ENCODE measurements at places on chromosomes 1 and 21.

- no peak for DNase-seq
Observed at GRCh38 chr1:12152113-12152891, 14.5 kb upstream of the TNFRSF1B start.

DNA sequence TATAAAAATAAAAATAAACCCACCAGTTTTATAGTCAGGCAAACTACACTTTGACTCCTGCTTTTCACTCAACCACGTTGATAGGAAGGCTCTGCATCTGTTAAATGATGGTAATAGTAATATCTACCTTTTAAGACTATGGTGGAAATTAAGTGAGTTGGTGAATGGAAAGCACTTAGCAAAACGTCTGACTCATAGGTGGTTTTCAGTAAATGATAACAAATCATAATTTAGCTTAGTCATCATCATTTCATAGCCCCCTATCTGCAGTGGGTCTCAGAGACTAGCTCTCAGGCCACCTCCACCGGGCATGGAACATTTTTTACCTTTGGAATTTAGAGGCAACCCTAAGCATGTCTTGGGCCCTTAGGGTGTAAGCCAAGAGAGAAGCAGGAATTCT lies 160.0 kb downstream of the PDE4B start:
- DNase-seq = no peak

DNA sequence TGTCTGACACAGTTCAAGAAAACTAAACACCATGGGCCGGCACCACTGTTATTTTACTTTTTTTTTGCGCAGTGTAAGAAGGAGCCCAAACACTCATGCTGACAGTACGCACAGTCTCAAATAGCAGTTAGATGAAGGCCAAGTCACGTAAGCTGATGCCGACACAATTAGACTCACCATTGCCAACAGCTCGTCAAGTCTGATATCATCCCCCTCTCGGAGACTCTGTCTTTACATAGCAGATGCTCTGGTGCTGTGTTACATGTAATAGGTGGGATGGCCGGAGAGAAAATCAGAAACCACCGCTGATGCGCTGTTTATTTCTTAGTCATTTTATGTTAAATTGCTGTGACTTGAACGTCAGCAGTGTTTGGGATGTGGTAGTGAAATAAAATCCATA lies 49.3 kb downstream of the TGFB2 start:
- DNase-seq = no peak

GRCh38 chr1:45395051-45395450 lies 54.8 kb upstream of the MUTYH start:
- no peak for DNase-seq

GRCh38 chr1:206568256-206568655 lies 44.0 kb downstream of the EIF2D start:
- DNase-seq = no peak

DNA sequence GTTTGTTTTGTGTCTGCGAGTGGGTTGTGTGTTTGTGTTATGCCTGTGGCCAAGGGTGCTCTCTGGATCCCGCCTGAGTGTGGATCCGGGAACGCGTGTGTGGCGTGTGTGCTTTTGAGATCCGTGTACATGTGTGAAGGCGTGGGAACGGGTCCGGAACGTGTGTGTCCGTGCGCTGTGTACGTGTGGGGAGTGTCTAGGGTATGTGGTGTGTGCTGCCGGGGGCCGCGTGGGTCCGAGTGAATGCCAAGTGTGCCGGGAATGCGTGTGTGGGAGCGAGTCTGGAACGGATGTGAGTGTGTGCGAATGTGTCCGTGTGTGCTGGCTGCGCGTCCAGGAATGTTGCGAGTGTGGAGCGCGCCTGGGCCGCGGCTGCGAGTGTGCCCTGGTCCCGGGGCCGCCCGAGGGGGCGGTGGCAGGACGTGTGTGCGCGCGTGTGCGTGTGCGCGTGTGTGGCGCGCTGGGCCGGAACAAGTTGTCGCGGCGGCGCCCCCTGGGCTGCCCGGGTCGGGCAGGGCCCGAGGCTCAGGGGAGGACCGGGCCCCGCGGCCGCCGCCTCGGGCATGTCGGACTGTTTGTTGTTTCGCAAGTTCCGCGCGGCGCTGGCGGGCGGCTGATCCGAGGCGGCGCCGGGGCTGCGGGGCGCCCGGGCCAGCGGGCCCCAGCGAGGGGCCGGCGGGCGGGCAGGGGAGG lies 953 bp downstream of the PTPRU start:
- DNase-seq = no peak

- no peak for DNase-seq
Observed at GRCh38 chr1:215137985-215138384, 55.4 kb downstream of the KCNK2 start.

- DNase-seq = no peak
Observed at GRCh38 chr1:19577561-19577960, 66.5 kb upstream of the NBL1 start.

- peak; percentile 5 for DNase-seq
Observed at GRCh38 chr1:8197493-8198282, 120.2 kb upstream of the SLC45A1 start.

DNA sequence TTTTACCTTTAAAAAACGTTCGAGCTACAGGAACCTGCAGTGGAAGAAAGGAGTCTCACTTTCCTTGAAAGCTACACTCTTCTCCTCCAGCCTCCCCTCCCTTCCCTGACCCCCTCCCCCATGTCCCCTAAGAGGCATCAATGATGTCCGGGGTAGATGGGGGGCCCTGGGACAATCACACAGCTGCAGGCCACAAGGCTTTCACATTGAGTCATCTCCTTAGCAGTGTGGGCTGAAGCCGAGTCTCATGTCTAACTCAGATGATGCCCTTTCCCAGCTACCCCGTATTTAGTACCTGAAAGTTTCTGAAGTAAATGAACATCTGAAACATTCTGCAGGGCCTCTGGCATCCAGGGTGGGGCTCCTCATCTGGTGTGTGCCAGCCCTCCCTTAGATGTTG lies 6.3 kb upstream of the GPR25 start:
- no peak for DNase-seq

DNA sequence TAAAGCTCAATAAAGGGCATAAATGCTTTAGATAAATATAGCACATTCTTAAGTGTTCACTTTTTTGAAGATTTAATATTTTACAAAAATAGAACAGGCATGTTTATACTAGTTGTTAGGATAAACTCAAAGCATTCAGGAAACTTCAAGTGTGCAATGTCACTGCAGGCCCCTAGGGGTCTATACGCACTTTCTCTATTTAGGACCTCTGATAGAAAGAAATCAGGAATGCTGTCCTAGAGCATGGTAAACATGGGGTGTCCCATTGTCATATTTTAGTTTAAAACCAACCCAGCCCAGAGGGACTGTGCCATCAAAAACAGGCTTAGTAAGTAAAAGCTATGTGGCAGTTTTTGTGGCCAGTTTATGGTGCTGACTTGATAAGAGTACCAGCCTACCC lies 102.2 kb downstream of the BARHL2 start:
- DNase-seq = no peak

DNA sequence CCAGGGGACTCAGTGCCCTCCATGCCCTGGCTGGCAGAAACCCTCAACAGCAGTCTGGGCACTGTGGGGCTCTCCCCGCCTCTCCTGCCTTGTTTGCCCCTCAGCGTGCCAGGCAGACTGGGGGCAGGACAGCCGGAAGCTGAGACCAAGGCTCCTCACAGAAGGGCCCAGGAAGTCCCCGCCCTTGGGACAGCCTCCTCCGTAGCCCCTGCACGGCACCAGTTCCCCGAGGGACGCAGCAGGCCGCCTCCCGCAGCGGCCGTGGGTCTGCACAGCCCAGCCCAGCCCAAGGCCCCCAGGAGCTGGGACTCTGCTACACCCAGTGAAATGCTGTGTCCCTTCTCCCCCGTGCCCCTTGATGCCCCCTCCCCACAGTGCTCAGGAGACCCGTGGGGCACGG lies 2.8 kb upstream of the TAS1R3 start:
- DNase-seq = no peak

- no peak for DNase-seq
Observed at GRCh38 chr21:40620386-40621145, 226.4 kb downstream of the DSCAM start.

GRCh38 chr1:183039985-183040447 lies 16.8 kb downstream of the LAMC1 start:
- no peak for DNase-seq

GRCh38 chr1:206909883-206910318 lies 11.8 kb downstream of the FCMR start:
- DNase-seq = no peak

DNA sequence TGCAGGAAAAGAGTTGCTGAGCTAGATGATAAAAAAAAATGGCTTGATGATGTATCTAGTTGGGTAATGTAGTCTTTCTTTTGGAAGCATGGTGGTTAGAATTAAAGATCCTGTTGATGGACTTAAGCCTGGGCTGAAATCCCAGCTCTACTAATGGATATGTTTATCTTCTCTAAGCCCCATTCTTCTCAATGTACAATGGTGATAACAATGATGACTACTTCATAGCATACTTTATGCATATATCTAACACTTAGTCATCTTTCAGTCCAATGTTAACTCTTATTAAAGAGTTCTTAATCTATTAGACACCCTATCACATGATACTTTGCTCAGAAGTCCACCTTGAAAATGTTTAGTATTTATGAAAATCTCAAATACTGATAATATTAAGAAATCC lies 189.5 kb downstream of the PLA2G4A start:
- no peak for DNase-seq

DNA sequence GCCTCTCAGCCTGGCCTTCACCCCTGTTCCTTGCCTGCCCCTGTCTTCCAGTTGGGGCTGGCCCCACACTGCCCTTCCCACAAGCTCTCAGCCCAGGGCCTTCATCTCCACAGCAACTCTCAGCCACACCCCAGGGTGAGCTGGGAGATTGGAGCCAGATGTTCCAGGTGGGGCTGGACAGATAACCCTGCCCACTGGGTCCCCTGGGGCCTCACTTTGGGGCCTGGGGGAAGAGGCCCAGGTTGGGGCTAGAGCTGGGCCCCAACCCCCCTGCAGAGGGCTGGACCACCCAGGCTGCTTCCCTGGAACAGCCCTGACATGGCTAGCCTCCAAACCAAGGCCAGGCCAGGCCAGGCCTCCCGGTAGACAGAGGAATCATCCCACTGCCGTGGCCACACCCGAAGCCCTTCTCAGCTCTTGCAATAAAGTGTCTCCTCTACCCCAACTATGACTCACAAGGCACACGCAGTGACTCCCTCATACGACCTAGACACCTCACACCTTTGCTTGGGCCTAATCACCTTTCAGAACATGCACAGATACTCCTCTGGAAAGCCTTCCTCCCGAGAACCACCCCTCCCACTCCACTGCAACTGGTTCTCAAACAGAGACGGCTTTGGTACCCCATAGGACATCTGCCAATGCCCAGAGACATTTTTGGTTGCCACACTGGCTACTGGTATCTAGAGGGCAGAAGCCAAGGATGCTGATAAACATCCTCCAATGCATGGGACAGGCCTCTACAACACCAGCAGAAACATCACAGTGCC lies 22.2 kb downstream of the SLC2A1 start:
- DNase-seq = peak; percentile 97

- DNase-seq = peak; percentile 69
Observed at GRCh38 chr1:8879922-8880676, 1.6 kb upstream of the ENO1 start.

GRCh38 chr1:245316784-245317183 lies 162.0 kb downstream of the KIF26B start:
- no peak for DNase-seq

DNA sequence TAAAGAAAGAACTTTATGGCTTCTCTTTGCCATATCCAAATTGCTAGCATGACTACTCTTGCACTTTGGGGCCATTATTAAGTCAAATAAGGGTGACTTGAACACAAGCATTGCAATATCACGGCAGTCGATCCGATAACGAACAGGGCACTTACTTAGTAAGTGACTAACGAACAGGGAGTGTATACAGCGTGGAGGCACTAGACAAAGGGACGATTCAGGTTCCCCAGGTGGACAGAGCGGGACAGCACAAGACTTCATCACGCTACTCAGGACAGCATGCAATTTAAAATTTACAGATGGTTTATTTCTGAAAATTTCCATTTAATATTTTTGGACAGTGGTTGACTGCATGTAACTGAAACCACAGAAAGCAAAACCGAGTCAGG lies 5.4 kb upstream of the PITHD1 start:
- no peak for DNase-seq

DNA sequence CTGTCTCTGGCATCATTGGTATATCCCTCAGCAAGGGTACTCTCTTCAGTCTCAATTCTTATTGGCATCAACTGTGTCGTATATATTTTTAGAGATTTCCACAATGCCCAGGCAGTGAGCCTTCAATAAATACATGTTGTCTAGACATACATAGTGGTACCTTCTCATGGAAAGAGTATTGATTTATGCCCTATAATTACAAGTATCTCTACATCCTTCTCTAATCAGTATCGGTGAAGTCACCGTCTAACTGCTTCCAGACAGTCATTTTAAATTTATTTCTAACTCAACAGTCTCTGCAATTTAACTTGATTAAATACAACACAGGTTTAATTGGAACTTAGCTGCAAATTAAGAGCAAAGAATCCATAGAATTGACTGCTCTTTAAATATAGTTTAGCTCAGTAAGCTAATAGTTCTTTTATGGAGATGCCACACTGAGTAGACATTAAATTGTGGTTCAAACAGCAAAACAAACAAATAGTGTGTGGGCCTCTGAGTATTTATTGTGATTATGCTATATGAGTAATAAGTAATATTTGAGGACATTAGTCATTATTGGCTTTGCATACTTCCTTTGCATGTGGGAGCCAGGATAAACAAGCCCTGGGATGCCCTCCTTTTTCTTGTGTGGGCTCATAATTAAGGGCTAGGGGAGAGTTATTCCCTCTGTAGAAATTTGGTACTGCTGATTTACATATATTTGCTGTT lies 126.9 kb upstream of the DUSP10 start:
- no peak for DNase-seq

GRCh38 chr1:156676820-156677615 lies at the start of gene NES:
Gene NES, minus strand, starts transcription at chr1:156677407. Its CDS starts 143 bp downstream, at chr1:156677264.
- DNase-seq = no peak

GRCh38 chr1:45876000-45876617 lies 72.7 kb downstream of the MAST2 start:
- peak; percentile 44 for DNase-seq

- DNase-seq = no peak
Observed at GRCh38 chr1:22245726-22246125, 102.8 kb upstream of the WNT4 start.

GRCh38 chr1:25703671-25704266 lies 87.2 kb downstream of the MAN1C1 start:
- DNase-seq = no peak

- no peak for DNase-seq
Observed at GRCh38 chr1:40421431-40422384, 28.6 kb upstream of the ZFP69B start.

- no peak for DNase-seq
Observed at GRCh38 chr1:8926707-8927694, 18.7 kb upstream of the CA6 start.

- no peak for DNase-seq
Observed at GRCh38 chr1:212596798-212597197, 11.8 kb upstream of the ATF3 start.

- no peak for DNase-seq
Observed at GRCh38 chr1:68180441-68181164, 51.7 kb downstream of the WLS start.

DNA sequence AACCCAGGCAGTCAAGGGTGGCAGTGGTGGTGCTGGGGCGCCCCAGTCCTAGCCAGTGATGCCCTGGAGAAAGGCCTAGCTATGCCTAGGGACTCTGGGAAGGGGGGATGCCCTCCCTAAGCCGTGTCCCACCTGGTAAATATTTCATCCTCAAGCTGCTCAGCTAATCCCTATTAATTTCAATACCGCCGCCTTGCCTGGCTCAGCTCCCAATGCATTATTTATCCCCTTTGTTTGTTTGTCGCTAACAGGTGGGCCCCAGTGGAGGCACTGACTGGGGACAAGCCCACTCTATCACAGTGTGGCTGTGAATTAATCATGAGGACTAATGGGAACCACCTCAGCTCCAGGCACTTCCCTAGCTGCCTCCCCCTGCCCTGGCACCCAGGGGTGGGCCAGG lies 22.5 kb downstream of the DMAP1 start:
- no peak for DNase-seq

Measured in hematopoietic multipotent progenitor cell treated with erythropoietin and hydrocortisone succinate and interleukin-3 and kit ligand, for 15 days (in vitro differentiated cells).